ENCODE measurements at places on chromosomes 7 and 10.
A peak's percentile ranks its signal among the peaks of the same experiment; 100 is the strongest.

GRCh38 chr10:89086801-89087521, 96.4 kb downstream of the FAS start:
- no peak overlapping the region for H3K4me3 ChIP-seq
- H3K4me1 ChIP-seq: no peaks in the 10 kb centered on the region
- no peaks in the 10 kb centered on the region for H3K27me3 ChIP-seq
- no peaks in the 10 kb centered on the region for H3K36me3 ChIP-seq
- DNase-seq: no peak

- H3K27me3 ChIP-seq: no peaks in the 10 kb centered on the region
- no peaks in the 10 kb centered on the region for H3K36me3 ChIP-seq
- no peak for DNase-seq
- H3K4me3 ChIP-seq: no peak overlapping the region
- no peaks in the 10 kb centered on the region for H3K4me1 ChIP-seq
These were observed 505.3 kb downstream of the SORCS3 start for GRCh38 chr10:105146436-105146835.

- H3K4me3 ChIP-seq: no peak overlapping the region
- DNase-seq: no peak
- no peak overlapping the region for H3K27ac ChIP-seq
- no peaks in the 10 kb centered on the region for H3K4me1 ChIP-seq
- H3K36me3 ChIP-seq: no peaks in the 10 kb centered on the region
These were observed 93.8 kb upstream of the MKI67 start for GRCh38 chr10:128220021-128220420.

- H3K4me1 ChIP-seq: peaks cover 99% of the 10 kb centered on the region
- DNase-seq: no peak
- no peak overlapping the region for H3K4me3 ChIP-seq
- H3K27ac ChIP-seq: peak overlapping the region; percentile 80
- H3K27me3 ChIP-seq: no peaks in the 10 kb centered on the region
These were observed 8.5 kb downstream of the FAM53B start for GRCh38 chr10:124735491-124736286.

DNA sequence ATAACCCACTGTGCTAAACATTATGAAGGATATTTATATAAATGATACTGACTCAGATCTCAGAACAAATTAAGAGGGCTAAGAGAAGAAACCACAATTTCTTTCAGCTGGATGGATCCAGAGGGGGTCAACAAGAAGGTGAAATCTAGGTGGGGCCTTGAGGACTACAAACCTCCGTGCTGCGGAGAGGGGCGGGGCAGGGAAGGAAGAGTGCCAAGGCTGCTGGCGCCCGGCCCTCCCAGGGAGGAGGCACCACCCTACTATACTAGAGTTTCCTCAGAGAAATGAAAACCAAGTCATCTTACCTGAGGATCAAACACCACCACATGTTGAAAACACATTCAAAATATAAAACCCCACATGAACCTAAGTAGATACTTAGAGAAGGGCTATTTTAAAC, 29.3 kb upstream of the CRYGN start:
- H3K4me1 ChIP-seq: peaks cover 22% of the 10 kb centered on the region
- DNase-seq: no peak
- H3K27me3 ChIP-seq: no peaks in the 10 kb centered on the region
- H3K36me3 ChIP-seq: peaks cover 53% of the 10 kb centered on the region
- no peak overlapping the region for H3K4me3 ChIP-seq
- no peak overlapping the region for H3K27ac ChIP-seq

DNA sequence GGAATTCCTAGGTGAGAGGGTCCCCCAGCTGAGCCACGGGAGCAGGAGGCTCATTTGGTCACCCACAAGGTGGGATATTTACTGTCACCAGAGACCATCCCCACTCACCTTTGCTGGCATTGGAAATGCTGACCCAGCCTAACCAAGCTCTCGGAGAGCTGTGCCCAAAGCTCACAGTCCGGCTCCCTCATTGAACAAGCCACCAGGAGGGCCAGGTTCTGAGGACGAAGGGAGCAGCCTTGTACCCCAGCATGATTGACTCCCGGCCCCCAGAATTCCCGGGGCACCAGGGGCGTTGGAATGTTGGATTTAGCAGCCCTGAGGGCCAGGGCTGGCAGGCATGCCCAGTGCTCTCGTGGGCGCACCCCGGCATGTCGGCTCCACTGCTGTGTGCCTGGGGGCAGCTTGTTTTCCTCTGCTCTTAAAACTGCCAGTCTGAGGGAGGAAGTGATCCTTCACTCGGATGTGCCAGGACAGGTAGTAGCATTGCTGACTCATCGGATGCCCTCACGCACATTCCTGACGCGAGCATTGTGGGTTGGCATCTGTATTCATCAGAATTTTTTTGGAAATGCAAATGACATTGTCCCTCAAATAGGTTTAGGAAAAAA, 23.3 kb downstream of the CLIP2 start:
- DNase-seq: no peak
- H3K27ac ChIP-seq: no peak overlapping the region
- H3K27me3 ChIP-seq: no peaks in the 10 kb centered on the region
- H3K36me3 ChIP-seq: no peaks in the 10 kb centered on the region

DNA sequence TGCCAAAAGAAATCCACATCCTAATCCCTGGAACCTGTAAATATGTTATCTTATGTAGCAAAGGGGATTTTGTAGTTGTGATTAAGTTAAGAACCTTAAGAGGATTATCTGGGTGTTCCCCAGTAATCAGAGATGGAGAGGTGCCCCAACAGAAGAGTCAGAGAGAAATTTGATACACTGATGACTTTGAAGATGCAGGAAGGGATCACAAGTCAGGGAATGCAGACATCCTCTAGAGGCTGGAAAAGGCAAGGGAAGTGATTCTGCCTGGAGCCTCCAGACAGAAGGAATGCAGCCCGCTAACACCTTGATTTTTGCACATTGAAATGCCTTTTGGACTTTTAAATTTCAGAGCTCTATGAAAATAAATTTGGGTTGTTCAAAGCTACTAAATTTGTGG, 531.7 kb downstream of the DNAJB9 start:
- H3K4me1 ChIP-seq: no peaks in the 10 kb centered on the region
- no peaks in the 10 kb centered on the region for H3K36me3 ChIP-seq
- no peak for DNase-seq
- H3K4me3 ChIP-seq: no peak overlapping the region

GRCh38 chr7:131591687-131592319, 35.4 kb upstream of the PODXL start:
- H3K27ac ChIP-seq: no peak overlapping the region
- no peak overlapping the region for H3K4me3 ChIP-seq
- DNase-seq: no peak
- no peaks in the 10 kb centered on the region for H3K27me3 ChIP-seq
- no peaks in the 10 kb centered on the region for H3K4me1 ChIP-seq
- H3K36me3 ChIP-seq: no peaks in the 10 kb centered on the region

- H3K36me3 ChIP-seq: no peaks in the 10 kb centered on the region
- no peaks in the 10 kb centered on the region for H3K27me3 ChIP-seq
- no peak overlapping the region for H3K4me3 ChIP-seq
- DNase-seq: no peak
These were observed 183.4 kb downstream of the PRKCQ start for GRCh38 chr10:6396652-6397051.

DNA sequence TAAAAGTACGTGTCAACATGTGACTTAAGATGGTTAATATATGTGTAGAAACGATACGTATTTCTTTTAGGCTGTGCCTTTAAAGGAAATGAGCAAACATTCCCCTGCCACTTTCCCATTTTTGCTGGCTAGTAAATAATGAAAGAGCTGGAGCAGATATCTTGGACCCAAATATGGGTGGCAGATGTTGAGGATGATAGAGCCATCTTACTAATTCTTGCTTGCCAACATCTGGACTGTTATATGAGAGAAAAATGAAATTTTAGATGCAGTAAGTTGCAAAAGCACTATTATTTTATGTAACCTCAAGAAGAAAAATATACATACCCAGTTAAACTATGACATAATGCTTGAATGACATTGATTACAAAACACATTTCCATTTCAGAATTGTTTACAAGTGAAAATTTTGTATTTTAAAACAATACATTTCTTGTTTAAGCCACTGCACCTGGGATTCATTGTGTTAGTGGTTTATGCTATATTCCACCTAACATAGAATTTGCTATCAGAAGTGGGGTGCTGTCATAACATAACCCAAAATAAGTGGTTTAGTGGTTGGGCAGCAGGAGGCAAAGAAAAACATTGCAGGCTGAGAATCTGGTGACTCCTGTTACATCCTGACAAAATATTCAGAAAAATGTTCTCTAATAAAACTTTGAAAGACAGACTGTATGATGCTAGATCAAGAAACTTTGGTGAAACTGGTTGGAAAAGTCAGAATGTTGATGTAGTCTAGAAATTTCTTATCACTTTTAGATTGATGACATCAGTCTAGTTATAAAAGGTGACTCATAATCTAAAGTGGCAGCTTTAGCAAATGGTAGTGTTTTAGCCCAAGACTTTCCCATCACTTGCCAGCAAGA, 305.0 kb downstream of the PTEN start:
- H3K4me1 ChIP-seq: peaks cover 22% of the 10 kb centered on the region
- H3K27ac ChIP-seq: no peak overlapping the region
- H3K27me3 ChIP-seq: no peaks in the 10 kb centered on the region
- no peaks in the 10 kb centered on the region for H3K36me3 ChIP-seq
- DNase-seq: no peak

DNA sequence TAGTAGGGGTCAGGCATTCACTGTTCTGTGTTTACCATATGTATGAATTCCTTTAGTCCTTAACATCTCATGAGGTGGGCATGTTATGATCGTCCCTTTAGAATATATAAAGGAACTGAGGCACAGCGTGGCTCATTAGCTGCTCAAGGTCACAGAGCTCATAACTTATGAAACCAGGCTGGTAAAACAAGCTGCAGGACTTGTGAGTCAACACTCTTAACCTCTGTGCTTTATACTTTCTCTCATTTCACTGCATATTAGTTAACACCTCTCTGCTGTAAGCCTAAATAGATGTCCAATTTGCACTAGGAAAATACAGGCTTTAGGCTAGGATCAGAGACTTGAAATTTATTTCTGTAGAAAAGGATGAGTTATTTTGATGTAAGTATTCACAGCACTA, 180.3 kb upstream of the HDAC9 start:
- H3K27me3 ChIP-seq: no peaks in the 10 kb centered on the region
- H3K27ac ChIP-seq: no peak overlapping the region
- no peak overlapping the region for H3K4me3 ChIP-seq
- H3K4me1 ChIP-seq: peaks cover 3% of the 10 kb centered on the region

GRCh38 chr10:77577666-77578229, 59.9 kb downstream of the KCNMA1 start:
- H3K4me3 ChIP-seq: no peak overlapping the region
- H3K27ac ChIP-seq: no peak overlapping the region
- H3K27me3 ChIP-seq: no peaks in the 10 kb centered on the region
- H3K4me1 ChIP-seq: no peaks in the 10 kb centered on the region

DNA sequence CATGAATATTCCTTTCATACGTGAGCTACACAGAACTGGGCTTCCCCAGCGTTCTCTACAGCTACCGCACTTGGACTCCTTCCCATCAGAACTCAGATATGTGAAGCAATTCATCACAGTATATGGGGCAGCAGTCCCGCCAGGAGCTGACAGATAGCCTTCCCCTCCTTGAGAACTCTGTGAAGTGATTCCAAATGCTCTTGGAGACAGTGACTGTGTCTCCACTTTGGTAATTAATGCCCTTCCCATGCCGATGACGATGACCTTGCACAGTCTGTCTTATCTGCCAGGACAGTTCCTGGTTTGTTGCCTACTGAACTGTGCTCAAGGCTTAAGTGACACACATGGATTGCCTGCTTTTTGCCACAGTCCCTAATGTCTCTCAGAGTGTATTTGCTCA, 75.0 kb upstream of the AFAP1L2 start:
- H3K27me3 ChIP-seq: no peaks in the 10 kb centered on the region
- H3K27ac ChIP-seq: no peak overlapping the region
- no peak overlapping the region for H3K4me3 ChIP-seq
- no peaks in the 10 kb centered on the region for H3K4me1 ChIP-seq

All from effector memory CD4-positive, alpha-beta T cell (primary cell).